A172 (cell line): ENCODE measurements at places on chromosomes 7 and 10.
A peak's percentile ranks its signal among the peaks of the same experiment; 100 is the strongest.

GRCh38 chr10:970311-971149 lies 17.7 kb upstream of the GTPBP4 start:
- DNase-seq, result no peak

DNA sequence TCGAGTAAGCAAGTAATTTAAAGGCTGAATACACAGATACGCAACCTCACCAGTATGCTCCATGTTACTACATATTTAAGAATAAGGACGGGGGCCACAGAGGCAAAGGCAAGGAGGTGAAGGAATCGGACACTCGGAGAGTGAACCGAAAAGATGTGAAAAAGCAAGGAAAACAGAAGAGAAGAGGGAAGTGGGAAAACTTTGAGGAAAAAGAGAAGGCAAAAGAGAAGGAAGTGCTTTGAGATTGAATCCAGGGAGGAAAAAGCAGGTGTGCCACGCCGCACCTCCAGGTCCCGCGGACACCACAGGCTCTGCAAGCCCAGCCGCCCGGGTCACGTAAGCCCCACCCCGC lies 367 bp upstream of the AVL9 start:
- DNase-seq, result no peak

DNA sequence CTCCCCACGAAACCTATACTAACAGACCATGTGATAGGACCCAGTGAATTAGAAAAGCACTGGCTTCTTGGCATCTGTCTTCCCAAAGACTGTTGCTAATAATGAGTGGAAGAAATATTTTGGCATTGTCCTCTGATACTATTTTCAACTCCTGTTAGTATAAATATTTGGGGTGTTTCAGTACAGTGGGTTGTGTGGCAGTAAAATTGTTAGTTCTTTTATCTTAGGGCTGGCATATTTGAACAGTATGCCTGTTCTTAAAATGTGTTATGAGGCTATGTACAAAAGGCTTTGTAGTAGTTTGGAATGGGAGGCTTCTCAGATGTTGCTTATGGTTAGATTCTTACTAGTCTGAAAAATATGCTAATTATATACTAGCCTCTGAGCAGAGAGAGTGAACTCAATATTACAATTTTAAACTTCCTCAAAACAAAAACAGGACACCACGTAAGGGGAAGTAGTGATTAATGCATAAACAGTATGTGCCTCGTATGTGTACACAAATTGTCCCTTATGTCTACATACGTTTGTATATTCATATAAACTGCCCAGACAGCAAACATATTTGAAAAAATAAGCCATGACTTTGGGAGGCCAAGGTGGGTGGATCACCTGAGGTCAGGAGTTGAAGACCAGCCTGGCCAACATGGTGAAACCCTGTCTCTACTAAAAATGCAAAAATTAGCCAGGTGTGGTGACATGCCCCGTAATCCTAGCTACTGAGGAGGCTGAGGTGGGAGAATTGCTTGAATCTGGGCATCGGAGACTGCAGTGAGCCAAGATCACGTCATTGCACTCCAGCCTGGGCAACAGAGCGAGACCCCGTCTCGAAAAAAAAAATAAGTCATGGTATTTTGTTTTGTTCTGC lies 115.4 kb downstream of the ARID5B start:
- no peak for DNase-seq

GRCh38 chr7:100706672-100707311 lies 871 bp downstream of the POP7 start:
- DNase-seq, result no peak

GRCh38 chr10:15725603-15726002 lies 5.9 kb upstream of the ITGA8 start:
- DNase-seq, result peak; percentile 15

DNA sequence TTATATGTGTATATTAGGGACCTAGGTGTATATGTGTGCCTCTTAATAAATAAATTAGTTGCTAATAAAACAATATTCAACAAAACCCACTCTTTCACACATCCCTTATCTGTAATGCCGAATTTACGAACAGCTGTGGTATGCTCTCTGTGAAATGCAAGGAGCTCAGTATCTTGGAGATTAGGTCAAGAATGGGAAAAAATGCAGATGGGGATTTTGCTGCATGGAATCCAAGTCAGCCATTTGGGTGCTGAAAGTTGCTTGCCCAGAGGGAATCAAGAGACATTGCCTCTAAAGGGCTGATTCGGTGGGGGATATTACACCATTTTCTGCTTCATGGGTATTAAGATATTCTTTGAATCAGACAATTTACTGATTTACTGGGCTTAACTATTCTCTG lies 93.5 kb downstream of the CREB5 start:
- no peak for DNase-seq

DNA sequence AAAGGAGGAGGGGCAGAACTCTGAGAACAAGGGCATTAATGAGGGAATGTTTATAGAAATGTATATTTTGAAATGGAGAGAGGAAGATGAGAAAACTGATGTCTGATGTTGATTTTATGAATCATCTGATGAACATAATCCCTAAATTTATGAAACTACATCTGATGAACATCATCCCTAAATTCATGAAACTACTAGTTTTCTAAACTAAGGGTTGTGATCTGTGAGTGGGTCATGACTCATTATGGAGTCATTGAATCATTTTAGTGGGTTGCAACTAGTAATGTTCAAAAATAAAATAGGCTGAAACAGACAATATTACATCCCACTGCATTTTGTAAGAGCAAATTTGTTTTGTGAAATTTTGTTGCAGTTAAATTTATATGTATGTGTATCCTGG lies 442.6 kb upstream of the TEX47 start:
- DNase-seq, result peak; percentile 53

DNA sequence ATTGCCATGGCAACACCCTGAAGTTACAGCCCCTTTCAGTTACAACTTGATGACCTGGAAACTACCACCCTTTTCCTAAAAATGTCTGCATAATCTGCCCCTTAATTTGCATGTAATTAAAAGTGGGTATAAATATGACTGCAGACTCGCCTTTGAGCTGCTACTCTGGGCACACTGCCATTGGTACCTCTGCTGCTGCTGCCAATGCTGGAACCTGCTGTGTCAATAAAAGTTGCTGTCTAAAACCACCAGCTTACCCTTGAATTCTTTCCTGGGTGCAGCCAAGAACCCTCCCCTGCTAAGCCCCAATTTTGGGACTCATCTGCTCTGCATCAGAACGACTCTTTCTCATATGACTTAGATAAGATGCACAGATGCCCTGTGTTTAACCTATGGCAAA lies 10.2 kb upstream of the FRA10AC1 start:
- DNase-seq, result no peak

GRCh38 chr7:66013938-66014337 lies 31.9 kb upstream of the GUSB start:
- DNase-seq, result no peak

DNA sequence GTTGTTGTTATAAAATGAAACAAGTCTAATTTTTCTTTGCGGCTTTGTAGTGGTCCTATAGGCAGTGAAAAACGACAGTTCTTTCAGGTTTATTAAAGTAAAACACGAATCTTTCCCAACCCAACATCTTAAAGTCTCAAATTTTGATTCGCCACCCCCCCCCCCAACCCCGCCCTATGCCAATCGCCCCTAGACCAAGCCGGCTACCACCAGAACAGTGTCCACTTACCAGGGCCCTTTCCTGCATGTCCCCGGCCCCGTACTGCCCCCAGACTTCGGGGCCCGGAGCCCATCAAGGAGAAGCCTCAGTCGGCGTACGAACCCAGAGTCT lies 335 bp upstream of the CHCHD1 start:
- DNase-seq, result no peak

GRCh38 chr7:13904007-13904406 lies 85.5 kb downstream of the ETV1 start:
- no peak for DNase-seq

DNA sequence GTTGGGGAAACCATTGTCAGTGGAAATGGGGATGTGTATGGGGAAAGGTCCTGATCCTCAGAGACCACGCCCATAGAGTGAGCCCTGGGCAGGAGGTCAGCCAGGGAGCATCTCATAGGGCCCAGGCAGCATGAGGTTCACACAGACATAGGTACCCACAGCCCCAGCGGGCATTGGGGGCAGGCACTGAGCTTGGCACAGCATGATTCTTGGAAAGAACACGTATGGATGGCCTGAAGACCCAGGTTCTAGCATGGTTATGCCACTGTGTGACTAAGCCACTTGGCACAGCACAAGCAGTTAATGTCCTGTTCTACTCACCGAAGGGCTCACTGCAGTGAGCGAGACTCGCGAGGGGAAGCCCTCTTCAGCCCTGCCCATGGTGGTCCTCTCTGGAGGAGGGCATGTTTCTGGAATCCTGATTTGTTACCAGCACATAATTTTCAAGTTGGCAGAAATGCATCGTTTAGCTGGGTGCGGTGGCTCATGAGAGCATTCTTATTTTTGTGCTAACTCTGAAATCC lies 125.2 kb downstream of the UBE2H start:
- DNase-seq, result peak; percentile 15

DNA sequence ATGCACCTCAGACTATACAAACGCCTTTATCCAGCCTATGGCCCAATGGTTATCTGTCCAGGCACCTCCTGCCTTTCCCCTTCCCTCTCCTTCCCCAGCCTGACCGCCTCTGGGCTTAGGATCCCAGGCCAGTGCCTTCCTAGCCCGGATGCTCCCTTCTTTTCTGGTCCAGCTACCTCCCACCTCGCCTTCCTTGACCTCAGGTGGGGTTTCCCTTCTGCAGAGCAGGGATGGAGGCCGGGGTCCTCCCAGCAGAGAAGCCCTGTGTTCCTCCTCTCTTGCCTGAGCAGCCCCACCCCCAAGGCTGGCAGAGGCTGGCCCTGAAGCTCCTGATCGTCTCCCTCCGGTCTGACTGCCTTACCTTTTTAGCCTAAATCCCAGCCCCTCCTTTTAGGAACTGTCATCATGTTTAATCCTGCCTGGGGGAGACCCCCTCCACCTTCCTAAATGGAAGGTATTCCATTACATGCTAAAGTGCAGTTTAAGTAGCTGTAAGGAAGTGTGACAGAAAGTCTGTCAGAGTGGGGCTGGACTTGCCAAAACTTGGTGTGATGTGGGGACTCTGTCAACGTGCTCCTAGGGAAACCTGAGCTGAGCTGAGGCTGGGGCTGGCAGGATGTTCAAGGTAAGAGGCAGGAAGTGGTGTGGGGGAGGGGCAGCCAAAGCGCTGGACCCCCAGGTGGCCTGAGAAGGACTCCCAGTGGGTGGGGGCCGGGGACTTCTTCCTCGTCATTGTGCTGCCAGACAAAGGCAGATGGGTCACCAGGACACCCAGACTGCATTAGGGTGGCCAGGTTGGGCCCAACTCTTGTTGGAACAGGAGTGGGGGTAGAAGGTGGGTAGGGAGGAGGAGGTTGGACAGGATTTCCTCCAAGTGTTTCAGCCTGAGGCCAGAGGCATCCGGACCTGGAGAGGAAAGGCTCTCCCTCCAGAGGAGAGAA lies 39.5 kb downstream of the LBX1 start:
- no peak for DNase-seq

DNA sequence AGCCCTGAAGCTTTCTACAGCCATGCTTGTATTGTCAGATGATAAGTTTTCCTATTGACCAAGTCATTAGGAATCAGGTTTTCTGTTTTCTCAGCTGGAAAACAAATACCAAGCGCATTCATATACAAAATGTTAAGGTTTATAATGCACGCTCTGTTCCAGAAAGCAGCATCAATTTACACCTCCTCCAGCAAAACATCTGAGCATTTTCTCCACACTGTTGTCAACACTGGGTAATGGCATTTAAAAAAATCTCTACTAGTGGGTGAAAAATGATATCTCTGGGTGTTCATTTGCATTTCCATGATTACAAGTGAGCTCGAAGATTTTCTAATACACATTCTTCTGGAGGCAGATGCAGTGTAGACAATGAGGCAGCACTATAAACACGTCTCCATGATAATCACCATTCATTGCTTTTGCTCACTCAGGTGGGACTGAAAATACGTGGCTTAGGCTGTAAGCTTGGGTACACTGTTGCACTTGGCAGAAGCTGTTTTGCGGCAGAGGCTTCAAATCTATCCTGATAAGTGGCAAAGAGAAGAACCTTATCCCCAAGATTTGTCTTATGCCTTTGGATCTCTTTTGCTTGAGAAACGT lies 114.8 kb upstream of the PLPP4 start:
- DNase-seq, result no peak

GRCh38 chr10:48242171-48242904 lies 32.2 kb downstream of the FRMPD2 start:
- DNase-seq, result no peak

DNA sequence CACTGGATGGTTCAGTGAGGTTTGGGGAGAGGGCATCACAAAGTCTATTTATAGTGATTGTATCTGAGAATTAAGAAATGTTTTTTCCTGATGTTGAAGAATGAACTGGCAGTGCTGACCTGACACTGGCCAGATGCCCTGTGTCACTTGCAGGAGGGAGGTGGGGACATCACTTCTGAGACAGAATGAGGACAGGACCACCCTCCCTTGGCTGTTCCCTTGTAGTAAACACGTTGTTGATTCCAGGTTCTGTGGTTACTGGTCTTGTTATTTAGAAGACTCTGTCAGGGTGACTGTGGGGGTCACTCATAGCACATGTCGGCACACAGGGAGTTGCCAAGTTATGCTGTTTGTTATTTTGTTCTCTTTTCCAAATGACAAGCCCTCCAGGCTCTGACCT lies 126.4 kb downstream of the ADCY1 start:
- no peak for DNase-seq

- DNase-seq, result no peak
Observed at GRCh38 chr10:100669616-100670015, 75.8 kb upstream of the PAX2 start.

DNA sequence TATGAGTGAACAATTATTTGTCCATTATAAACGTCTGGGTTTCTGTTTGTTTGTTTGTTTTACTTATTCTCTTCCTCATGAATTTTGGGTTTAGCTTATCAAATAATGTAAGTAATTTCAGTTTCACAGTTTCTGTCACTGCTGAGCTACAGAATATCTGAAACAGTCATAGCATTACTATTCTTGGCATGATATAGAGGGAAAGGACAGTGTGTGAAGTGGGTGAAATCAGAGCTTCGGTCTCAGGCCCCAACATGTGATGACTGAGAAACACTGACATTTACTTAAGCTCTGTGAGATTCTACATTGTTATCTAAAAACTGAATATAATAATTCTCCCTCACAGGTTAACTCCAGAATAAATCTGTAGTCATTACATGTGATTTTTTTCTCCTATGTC lies 8.8 kb upstream of the OR6V1 start:
- no peak for DNase-seq

DNA sequence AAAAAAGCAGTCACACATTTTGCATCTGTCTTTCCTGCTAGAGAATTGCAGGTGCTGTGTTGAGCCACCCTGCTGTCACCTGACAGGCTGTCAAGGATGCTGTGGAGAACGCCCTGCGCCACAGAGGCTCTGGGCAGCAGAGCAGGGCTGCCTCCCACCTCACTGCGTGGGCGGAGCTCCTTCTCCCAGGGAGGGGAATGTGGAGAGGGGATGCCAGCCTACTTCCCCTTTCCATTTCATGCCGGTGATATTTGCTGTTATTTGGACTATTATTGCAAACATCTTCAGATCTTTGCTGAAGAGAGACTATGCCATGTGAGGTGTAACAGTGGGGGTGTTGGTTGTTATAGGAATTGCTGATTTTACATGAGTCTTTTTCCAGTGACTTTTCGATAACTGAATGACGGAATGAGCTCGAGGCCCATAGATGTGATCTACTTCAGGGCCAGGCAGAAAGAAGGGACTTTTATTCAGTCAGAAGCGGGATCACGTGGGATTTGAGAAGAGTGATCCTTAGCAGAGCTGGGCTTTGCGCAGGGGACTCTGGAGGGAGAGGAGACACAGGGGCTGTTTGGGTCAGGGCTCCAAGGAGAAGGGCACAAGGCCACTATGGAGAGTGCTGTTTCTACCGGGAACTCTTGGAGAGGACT lies 13.6 kb upstream of the PRKAG2 start:
- no peak for DNase-seq

- DNase-seq, result no peak
Observed at GRCh38 chr7:121957626-121958025, 84.7 kb downstream of the PTPRZ1 start.
